ENCODE measurements at places on chromosomes 11 and 22.

GRCh38 chr22:38135133-38135706, 24.7 kb upstream of the BAIAP2L2 start:
- no peak for DNase-seq

GRCh38 chr11:119741369-119742262, 12.6 kb upstream of the NECTIN1 start:
- DNase-seq: no peak

DNA sequence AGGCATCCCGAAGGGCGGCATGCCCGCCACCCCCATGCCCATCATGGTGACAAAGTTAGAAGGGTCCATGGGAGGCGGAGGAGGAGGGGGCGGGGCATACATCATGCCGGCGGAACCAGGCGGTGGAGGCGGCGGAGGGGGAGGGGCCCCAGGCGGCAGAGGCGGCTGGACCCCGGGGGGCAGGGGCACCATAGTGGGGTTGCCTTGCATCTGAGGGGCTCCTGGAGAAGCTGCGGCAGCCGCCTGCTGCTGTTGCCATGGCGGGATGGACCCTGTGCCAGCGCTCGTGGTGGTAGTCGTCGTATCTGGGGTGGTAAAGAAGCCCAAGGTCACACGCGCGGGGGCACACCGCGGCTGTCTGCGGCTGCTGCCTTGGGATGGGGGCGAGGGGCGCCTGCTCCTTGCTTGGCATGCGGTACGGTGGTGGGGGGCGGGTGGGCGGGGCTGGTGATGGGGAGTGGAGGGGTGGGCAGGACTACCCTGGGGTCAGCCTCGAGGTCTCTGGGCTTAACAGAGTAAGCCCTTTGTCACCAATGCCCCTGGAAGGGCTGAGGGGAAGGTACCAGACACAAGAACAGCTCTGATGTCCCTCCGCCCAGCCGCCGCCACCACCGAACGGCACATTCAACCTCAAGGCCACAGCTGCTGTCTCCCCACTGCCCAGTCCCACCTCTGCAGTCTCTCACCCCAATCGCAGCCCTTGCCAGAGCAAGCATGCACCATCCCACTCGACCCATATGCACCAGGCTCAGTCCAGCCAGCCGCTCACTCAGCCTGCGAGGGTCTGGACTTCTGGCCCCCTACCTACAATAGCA, 6.3 kb upstream of the PYGM start:
- DNase-seq: no peak

DNA sequence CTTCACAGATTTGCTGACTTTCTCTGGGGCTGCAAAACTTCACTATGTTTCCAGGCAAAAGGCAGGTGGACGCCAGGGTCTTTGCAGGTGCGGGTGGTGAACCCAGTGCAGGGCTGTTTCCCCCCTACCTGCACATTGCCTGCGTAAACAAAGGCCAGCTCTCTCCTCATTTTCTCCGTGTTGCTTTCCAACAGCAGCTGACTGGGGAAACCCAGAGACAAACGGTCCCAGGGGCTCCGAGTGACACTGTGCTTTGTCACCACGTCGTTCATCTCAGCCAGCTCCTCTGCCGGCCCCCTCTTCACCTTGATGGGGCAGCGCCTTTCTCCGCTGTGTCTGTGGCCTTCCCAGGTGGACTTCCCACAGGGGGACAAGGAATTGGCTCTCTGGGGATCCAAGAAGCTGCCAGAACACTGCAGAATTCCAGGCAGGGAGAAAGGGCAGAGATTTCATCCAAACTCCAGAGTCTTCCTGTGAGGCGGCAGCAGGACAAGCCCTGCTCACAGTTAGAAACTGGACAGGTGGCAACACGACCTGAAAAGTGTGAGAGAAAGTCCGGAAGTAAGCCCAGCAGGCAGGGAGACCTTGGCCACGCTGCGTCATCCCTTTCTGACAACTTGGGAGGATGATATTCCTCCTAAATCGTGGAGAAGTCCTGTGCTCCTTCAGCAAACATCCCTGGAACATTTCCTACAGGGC, 1493.7 kb downstream of the TBC1D22A start:
- no peak for DNase-seq

DNA sequence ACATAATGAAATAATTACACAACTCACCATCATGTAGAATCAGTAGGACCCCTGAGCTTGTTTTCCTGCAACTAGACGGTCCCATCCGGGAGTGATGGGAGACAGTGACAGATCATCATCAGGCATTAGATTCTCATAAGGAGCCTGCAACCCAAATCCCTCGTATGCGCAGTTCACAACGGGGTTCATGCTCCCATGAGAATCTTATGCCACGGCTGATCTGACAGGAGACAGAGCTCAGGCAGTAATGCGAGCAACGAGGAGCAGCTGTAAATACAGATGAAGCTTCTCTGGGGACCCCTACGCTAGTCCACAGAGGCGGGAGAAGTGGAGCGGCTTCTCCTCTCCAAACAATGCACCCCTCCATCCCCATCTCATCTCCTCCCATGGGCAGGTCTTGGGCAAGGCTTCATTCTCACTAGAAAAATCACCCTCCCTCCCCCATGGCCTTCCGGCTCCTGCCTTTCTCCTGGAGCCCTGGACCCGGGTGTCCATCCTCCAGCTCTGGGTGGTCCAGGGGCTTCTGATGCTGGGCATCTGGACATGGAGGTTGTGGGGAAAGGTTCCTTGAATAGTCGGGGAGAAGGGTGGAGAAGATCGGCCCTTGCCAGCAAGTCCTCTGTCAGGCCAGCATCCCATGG, 16.2 kb upstream of the RAC2 start:
- no peak for DNase-seq

GRCh38 chr22:22458896-22459588, 49.5 kb downstream of the ZNF280B start:
- no peak for DNase-seq

DNA sequence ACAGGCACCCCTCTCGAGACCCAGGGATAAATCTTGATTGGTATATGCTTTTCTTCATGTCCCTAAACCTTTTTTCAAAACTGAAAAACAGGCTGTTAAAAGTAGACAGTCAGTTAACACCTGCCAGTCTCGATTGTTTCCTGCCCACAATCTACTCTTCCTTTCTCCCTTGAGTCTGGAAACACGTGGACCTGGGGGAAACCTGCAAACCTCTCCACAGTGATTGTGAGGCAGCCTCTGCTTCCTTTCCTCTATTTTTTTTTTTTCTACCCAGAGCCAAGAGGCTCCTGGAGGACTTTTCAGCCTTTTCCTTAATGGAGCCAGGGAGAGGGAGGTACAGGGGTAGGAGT, 69.4 kb upstream of the CLMP start:
- no peak for DNase-seq

DNA sequence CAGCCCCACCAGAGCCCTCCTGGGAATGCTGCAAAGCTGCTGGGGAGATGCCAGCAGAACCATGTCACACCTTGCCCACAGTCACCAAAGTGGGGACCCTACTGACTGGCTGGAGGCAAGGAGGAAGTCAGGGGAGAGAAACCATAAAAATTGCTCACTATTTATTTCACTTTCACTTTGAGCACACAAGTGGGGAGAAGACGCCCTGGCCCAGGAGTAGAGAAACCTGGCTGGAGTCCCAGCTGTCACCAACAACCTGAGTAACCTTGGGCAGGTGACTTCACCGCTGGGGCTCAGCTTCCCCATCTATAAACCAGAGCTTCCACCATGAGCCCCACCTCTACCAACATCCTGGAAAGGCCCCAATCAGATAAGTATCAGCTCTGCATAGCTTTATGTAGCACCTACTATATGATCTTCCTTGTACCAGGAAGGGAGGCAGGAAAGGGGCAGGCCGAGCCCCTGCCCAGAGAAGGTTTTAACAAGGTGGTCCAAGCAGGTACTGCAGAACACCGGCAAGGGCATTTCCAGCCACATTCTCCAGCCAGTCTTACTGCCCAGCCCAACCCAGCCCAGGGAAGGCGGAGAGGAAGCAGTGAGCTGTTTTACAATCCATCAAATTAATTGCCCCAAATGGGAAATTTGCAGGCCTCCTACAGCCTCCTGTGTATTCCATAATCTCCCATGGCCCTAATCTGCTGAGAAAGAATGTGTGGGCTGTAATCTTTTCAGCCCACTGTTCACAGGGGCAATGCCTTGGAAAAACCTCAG, 27.6 kb downstream of the PLEKHA7 start:
- no peak for DNase-seq

DNA sequence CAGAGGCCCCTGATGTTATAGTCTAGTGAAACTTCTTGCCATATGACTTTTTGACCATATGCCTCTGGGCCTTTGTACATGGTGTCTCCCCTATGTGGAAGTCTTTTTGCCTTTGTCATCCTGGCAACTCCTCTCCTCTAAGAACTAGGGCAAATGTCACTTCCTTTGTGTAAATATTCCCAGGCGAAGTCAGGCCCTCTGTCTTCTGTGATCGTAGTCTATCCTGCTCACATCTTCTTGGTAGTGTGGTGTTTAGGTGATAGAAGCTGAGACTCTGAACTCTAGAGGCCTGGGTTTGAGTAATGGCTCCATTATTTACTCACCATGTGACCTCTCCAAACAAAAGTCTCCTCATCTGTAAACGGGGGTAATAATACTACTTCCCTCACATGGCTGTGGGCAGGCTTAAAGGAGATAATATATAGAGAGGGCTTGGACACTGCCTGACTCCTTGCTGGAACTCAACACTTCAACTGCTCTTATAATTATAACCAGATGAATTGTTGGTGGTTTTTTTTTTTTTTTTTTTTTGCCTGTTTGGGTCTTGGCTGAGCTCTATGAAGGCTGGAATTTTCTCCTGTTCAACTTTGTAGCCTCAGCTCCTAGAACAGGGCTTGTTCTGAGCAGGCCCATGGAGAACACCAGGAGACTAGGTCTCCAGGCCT, 43.8 kb downstream of the INSC start:
- no peak for DNase-seq

DNA sequence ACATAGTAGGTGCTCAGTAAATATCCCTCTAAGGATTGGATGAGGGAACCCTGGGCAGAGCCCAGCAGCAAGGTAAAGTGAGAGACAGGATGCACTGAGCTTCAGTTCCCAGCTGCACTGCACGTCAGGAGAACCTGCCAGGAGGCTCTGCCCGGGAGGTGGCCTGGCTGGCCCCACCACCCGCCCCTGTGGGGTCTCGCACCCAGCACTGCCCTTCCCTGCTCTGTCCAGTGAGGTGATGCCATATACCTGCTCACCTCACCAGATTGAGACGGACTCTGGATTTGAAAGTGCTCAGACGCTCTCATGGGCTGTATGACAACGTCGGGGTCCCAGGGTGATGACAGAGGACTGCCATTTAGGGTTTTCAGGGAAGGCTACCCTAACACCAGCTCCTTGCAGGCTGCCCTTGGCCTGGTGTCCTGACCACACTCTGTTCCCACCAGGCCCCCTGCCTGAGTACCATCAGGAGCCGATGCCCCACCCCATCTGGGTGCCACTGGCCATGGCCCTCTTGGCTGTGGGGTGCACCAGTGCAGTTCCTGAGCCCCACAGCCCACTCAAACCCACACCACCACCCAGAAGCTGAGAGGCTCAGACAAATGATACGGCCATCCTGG, 61.7 kb upstream of the FGF3 start:
- no peak for DNase-seq

DNA sequence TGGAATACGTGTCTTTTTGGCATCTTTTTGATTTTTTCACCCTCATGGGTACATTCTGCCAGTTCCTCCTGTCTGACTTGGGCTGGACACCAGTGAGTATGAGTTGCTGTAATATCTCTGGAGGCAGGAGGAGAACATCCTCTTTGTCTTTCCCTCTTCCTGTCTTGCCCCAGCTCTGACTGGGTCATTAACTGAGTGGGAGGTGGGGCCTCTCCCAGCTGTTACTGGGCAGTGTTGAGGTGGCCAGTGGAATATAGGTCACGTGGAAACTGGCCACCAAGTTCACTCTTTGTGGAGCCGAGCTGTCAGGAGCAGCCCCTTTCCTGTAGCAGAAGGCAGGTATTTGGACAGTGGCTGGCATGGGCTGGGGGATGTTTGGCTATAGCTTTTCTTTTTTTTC, 2.2 kb downstream of the GLB1L2 start:
- no peak for DNase-seq

Measured in cerebellar nuclear complex (tissue), 1 donor.